ENCODE measurements at places on chromosomes 4 and X. TPM values are rescaled to one million over a fixed set of nuclear protein-coding genes. Genes with fewer than 3 reads are reported as not detected.

- no peak overlapping the region for H3K27ac ChIP-seq
- H3K36me3 ChIP-seq = no peaks in the 10 kb centered on the region
- no peaks in the 10 kb centered on the region for H3K4me1 ChIP-seq
These were observed 6.8 kb downstream of the FGB start for GRCh38 chr4:154569584-154569983.

DNA sequence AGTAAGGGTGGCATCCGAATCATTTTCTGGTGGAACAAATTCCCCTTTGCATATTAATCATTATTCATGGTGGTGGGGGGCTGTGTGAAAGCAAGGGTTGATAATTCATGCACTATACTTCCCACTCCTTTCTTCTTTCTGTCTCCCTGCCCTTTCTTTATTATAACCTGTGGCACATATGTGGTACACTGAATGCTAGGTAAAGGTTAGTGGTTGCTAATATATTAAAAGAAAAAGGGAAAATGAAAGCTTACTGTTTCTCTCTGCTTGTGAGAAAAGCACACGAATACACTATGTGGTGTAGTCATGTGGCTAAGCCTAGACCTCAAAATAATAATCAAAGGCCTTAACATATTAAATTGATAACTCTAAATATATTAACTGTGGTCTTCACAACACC, 178.4 kb upstream of the RPS6KA3 start:
- H3K4me1 ChIP-seq = peaks cover 12% of the 10 kb centered on the region
- no peak overlapping the region for H3K4me3 ChIP-seq
- no peaks in the 10 kb centered on the region for H3K27me3 ChIP-seq
- H3K27ac ChIP-seq = no peak overlapping the region
- no peak for DNase-seq

GRCh38 chrX:46957297-46957696, 45.1 kb downstream of the JADE3 start:
- H3K36me3 ChIP-seq = no peaks in the 10 kb centered on the region
- H3K27me3 ChIP-seq = no peaks in the 10 kb centered on the region
- peaks cover 9% of the 10 kb centered on the region for H3K4me1 ChIP-seq
- no peak overlapping the region for H3K4me3 ChIP-seq
- DNase-seq = no peak

ARMCX2 gene
- total RNA-seq = 24.8 TPM

GRCh38 chr4:8331575-8331955, 62.0 kb downstream of the HTRA3 start:
- DNase-seq = no peak
- no peak overlapping the region for H3K27ac ChIP-seq
- H3K4me3 ChIP-seq = no peak overlapping the region
- H3K36me3 ChIP-seq = no peaks in the 10 kb centered on the region

- no peak overlapping the region for H3K4me3 ChIP-seq
- no peaks in the 10 kb centered on the region for H3K4me1 ChIP-seq
- H3K36me3 ChIP-seq = no peaks in the 10 kb centered on the region
- no peaks in the 10 kb centered on the region for H3K27me3 ChIP-seq
- no peak for DNase-seq
These were observed 330.6 kb downstream of the GALNTL6 start for GRCh38 chr4:172143605-172144314.

TCEANC gene
- 8.4 TPM for total RNA-seq

DNA sequence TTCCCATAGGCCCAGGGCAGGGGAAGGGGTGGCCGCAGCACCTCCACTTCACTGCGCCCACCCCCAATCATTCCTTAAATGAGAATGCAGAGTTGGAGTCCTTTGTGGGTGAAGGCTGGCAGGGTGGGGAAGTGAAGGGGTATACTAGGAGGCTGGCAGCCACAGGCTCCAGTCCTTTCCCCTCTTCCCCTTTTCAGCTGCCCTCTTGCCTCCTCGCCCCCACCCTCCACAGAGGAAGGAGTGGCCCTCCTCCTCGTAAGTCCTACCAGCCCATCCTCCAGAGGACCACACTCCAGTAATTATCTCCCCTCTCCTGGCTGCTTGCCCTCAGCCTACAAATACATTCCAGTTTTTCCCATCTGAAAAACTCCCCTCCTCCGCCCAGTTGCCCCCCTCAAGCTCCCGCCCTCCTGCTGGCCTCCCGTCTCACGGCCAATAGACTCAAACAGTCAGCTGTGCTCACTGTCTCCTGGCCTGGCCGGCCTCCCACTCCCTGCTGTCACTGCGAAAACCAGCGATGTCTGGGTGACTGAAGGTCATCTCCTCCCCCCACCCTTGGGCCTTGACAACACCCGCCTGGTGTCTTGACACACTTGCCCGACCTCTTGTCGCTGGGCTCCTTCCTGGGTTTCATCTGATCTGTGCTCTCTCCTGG, 38.8 kb downstream of the EFNB1 start:
- no peaks in the 10 kb centered on the region for H3K36me3 ChIP-seq
- no peaks in the 10 kb centered on the region for H3K4me1 ChIP-seq
- no peaks in the 10 kb centered on the region for H3K27me3 ChIP-seq

HSD17B13 gene
- total RNA-seq = 4.2 TPM

RIPPLY1 gene
- total RNA-seq = not detected

- no peak overlapping the region for H3K4me3 ChIP-seq
- peak overlapping the region; percentile 39 for H3K27ac ChIP-seq
- H3K36me3 ChIP-seq = no peaks in the 10 kb centered on the region
- no peaks in the 10 kb centered on the region for H3K4me1 ChIP-seq
These were observed 173.4 kb upstream of the JADE1 start for GRCh38 chr4:128635955-128636560.

DNA sequence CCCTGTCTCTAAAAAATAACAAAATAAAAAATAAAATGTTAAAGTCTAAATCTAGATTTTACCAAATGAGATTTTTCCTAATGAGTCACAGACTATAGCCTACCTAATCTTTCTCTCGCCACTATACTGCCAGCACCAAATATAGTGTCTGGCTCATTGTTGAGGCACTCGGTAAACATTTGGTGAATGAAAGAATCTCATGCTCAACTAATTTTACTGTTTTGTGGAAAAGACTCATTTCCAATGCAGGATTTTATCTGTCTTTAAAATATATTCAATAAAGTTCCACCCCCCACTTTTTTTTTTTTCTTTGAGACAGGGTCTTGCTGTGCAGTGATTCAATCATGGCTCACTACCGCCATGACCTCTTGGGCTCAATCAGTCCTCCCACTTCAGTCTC, 71.5 kb downstream of the PLS3 start:
- no peak overlapping the region for H3K4me3 ChIP-seq
- H3K36me3 ChIP-seq = peaks cover 17% of the 10 kb centered on the region
- H3K27ac ChIP-seq = no peak overlapping the region

DNA sequence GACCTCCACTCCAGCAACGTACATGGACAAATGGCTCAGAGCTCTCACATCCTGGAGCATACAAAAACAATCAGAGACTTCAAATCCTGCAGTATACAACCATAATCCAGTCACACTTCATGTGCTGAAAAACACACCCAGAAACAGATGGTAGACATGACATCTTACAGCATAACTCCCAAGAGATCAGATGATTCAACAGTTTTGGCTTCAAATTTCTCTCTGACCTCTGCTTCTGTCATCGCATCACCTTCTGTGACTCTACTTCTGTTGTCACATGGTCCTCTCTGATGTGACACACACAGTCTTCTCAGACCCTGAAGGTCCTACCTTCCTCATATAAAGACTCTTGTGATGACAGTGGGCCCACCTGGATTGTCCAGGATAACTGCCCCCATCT, 18.5 kb downstream of the SUV39H1 start:
- no peak overlapping the region for H3K27ac ChIP-seq
- no peaks in the 10 kb centered on the region for H3K36me3 ChIP-seq
- DNase-seq = no peak
- no peak overlapping the region for H3K4me3 ChIP-seq

- no peaks in the 10 kb centered on the region for H3K27me3 ChIP-seq
- no peaks in the 10 kb centered on the region for H3K36me3 ChIP-seq
- no peaks in the 10 kb centered on the region for H3K4me1 ChIP-seq
- no peak overlapping the region for H3K4me3 ChIP-seq
- H3K27ac ChIP-seq = no peak overlapping the region
These were observed 481.6 kb upstream of the FSTL5 start for GRCh38 chr4:162645381-162645780.

DNA sequence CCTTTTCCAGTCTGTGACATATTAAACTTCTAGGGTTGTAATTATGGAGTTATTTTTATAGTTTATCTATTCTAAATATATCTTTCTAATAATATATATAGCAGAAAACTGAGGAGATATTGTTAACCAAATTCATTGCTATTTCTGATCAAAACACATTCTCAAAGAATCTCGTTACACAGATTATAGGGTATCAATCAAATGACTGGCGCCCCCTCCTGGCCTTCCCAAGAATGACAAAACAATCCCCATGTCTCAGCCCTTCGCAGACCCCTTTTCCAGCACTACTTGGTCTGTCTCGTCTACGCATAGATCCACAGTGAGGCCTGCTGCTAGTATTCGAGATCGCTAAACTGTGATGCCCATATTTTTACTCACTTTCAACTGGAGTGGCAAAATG, 209.3 kb downstream of the GPC3 start:
- DNase-seq = peak; percentile 41
- H3K4me3 ChIP-seq = no peak overlapping the region
- no peaks in the 10 kb centered on the region for H3K36me3 ChIP-seq
- H3K4me1 ChIP-seq = no peaks in the 10 kb centered on the region
- no peak overlapping the region for H3K27ac ChIP-seq

DSPP gene
- not detected for total RNA-seq
